ENCODE measurements at places on chromosomes 16 and 17.

GRCh38 chr16:75566758-75567255 lies 628 bp downstream of the GABARAPL2 start:
- DNase-seq = no peak

DNA sequence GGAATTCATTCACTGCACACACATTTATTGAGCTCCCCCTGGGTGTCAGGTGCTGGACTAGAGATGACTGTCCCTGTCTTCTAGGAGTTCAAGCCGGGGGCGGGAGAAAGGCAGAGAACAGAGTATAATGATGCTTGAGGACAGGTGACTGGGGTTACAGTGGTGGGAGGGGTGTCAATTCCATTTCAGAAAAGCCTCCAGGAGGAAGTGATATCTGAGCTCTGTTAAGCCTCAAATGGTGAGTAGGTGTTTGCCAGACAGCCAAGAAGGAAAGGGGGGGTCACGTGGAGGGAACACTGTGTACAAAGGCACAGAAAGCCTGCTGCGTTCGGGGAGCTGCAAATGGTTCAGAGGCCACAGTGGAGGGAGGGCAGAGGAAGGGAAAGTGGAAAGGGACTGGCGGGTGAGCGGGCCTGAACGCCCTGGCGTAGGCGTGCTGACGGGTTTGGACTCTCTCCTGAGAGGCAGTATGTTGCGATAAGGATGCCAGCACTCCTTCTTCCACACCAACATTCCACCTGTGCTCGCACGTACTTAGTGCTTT lies 9.7 kb upstream of the NXPH3 start:
- no peak for DNase-seq

- DNase-seq = no peak
Observed at GRCh38 chr16:68019167-68019680, 3.5 kb upstream of the DPEP2NB start.

GRCh38 chr17:81608082-81608481 lies 28.8 kb downstream of the NPLOC4 start:
- DNase-seq = no peak

DNA sequence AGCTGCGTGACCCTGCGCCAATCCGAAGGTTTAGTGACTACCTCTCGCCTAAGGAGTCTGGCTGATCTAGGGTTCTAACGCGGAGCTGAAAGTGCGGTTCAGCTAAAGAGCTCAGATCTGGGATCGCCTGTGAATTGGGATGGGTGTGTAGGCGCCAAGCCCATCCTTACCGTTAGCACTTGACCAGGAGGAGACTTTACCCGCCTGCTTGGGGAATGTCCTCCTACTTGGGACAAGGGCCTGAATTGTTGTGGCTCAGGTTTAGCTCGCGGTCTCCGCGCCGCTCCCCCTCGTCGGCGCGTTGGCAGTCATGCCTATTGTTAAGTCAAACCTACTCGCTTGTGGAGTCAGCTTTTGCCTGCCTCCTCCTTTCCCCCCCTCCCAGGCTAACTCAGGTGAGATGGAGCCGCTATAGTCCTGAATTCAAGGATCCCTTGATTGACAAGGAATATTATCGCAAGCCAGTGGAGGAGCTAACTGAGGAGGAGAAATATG lies 480 bp downstream of the MRPS7 start:
- DNase-seq = no peak

- peak; percentile 27 for DNase-seq
Observed at GRCh38 chr16:9275377-9275776, 183.9 kb downstream of the HAPSTR1 start.

GRCh38 chr16:67345401-67345800 lies 18.8 kb downstream of the LRRC36 start:
- no peak for DNase-seq

- no peak for DNase-seq
Observed at GRCh38 chr17:13194887-13195286, 177.1 kb upstream of the ELAC2 start.

- no peak for DNase-seq
Observed at GRCh38 chr16:17804857-17805256, 334.1 kb upstream of the XYLT1 start.

DNA sequence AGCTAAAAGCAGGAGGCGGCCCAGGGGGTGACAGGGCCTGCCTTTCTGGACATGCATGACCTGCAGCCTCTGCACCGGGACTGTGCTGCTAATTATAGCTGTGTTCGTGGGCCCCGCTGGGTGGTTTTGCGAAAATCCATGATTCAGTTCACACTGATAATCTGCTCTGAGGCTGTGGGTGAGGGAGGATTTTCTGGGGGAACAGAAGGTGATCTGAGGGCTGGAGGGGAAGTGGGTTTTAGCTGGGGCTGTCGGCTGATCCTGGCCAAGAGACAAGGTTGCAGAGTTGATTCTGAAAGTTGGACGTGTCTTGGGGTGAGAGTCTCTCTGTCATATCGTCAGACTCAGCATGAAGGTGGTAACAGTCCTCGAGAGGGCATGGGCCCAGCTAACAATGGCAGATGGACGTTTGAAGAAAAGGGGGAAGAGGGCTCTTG lies 187.5 kb upstream of the ZNF469 start:
- DNase-seq = no peak

Data from epithelial cell of prostate (primary cell).